ENCODE measurements at places on chromosomes 6 and 20. TPM values are rescaled to one million over a fixed set of nuclear protein-coding genes. Genes with fewer than 3 reads are reported as not detected.

DNA sequence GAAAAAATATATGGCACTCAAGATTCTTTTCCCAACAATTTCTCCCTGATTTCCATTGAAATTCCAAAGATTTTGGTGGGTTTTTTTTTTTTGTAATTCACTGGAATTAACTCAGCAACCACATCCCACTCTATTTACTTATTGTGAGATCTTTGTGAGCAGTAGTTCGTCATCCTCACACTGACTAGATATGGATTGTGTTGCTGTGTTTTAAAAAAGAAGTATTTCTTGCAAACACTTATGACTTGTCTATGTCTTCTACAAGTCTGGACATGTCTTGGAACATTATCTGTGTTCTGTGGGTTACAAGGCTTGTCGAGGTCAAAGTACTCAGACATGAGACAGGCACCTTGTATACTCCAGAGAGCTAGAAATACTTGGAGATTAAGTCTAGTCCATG, 7.3 kb upstream of the TENT5A start:
- peak; percentile 56 for DNase-seq

The VWA7 gene
- total RNA-seq, result 8.5 TPM

- DNase-seq, result peak; percentile 50
Observed at GRCh38 chr20:11041396-11041795, 367.6 kb upstream of the JAG1 start.

GRCh38 chr20:63095718-63096654, 89.2 kb upstream of the BHLHE23 start:
- DNase-seq, result no peak

The TCP11 gene
- 0.60 TPM for total RNA-seq

The STXBP5 gene
- total RNA-seq, result 23.3 TPM

- no peak for DNase-seq
Observed at GRCh38 chr20:32252189-32252588, 25.3 kb upstream of the KIF3B start.

GRCh38 chr6:39196673-39197091, 32.6 kb downstream of the KCNK5 start:
- no peak for DNase-seq

The LTA gene
- not detected for total RNA-seq

The DTD1 gene
- 150 TPM for total RNA-seq

DNA sequence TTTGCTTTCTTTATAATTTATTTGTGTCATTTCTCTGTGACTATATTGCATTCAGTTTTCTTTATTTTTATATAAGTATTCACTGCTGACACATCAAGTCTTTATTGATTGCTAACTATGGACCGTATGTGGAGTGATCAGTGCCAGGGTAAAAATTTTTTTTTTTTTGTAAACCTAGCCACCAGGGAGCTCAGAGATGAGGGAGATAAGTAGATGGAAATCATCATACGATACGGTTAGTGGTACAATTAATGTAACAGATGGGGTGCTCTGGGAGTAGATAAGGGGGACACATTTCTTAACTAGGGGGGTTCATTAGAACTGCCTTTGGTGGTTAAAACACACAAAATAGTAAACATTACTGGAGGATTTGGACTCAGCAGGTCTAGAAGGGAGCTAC, 68.3 kb downstream of the AFDN start:
- no peak for DNase-seq

GRCh38 chr20:58731192-58731591, 38.6 kb downstream of the NPEPL1 start:
- DNase-seq, result no peak

The SLC16A10 gene
- total RNA-seq, result 2.3 TPM

The MYO6 gene
- 53.3 TPM for total RNA-seq

The PAX1 gene
- 0.10 TPM for total RNA-seq

GRCh38 chr6:96841345-96841744, 4.1 kb upstream of the GPR63 start:
- peak; percentile 29 for DNase-seq

- DNase-seq, result peak; percentile 39
Observed at GRCh38 chr6:2194643-2195042, 50.8 kb downstream of the GMDS start.

DNA sequence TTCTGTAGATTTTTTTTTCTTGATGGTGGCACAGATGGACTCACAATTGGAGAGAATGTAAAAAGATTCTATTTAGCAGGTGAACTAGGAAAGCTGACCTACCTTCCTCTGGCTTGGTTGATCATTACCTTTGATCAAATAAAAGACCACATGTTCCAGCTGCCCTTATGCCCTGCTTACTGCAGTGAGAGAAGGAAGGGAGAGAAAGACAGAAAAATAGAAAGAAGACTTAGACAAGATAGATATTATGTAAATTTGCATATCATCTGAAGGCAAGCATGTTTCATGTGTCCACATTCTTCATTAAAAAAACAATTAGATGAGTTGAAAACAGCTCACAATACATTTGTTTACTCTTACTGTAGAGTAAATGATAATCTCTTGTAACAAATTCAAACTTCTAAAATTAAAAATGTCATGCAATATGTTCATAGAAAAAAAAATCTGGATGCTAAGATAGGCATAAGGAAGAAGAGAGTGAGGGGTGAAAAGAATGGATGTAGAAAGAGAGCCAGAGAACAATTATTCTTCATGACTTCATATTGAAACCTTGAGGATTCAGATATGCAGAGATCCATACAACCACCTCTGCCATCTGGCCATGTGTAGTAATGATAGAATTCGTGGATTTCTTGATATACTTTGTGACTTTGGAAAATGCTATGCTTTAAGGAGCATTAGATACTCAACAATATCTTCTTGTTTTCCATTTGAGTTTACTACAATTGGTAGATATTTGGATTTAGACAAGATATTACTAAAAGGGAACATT, 71.7 kb downstream of the RFX6 start:
- peak; percentile 16 for DNase-seq

- no peak for DNase-seq
Observed at GRCh38 chr20:31870726-31871617, 538 bp downstream of the TTLL9 start.

- DNase-seq, result peak; percentile 61
Observed at GRCh38 chr6:32970413-32971241, 2.2 kb downstream of the BRD2 start.

The FUCA2 gene
- total RNA-seq, result 38.7 TPM

GRCh38 chr20:63025534-63026331, 19.0 kb upstream of the BHLHE23 start:
- no peak for DNase-seq

GRCh38 chr20:62353289-62354030, 13.7 kb downstream of the LAMA5 start:
- DNase-seq, result no peak

- DNase-seq, result no peak
Observed at GRCh38 chr6:158798311-158798710, 20.9 kb downstream of the EZR start.

The DSP gene
- total RNA-seq, result 104 TPM

The GPX5 gene
- total RNA-seq, result not detected

GRCh38 chr6:158290040-158290439, 22.2 kb upstream of the TULP4 start:
- no peak for DNase-seq

The HSPA1L gene
- total RNA-seq, result 0.87 TPM

The DSN1 gene
- total RNA-seq, result 8.1 TPM

DNA sequence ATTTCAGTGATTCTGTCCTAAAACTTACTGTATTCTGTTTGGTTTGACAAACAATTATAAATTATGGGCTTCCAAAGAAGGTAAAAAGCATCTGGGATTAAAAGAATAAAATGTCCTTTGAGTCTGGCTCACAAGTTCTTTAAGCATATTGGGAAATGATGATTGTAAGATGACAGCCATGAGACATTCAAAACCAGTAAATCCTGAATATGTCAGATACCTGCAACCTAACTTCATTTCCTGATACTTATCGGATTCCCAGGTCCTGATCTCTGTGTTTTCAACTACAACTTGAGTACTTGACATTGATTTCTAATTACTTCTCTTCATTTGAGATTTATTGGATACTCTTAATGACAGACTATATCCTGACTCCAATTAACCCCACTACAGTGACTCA, 446.6 kb downstream of the GRIK2 start:
- no peak for DNase-seq

The TP53TG5 gene
- not detected for total RNA-seq

DNA sequence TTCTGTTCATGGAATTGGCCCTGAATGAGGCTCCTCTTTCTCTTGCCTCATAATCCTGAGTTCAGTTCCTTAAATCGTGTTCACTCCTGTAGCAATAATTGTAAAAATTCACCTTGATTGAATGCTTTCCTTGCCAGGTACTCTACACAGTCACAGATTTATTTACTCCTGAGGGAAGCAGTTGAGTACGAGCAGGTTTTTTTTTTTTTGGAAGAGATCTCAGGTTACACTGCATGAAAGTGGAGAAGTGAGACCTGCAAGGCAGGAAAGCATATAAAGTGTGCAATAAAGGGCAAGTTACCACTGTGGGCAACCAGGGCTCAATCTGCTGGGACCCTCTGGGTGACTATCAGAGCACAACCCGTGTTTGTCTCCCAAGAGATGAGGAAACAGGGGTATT, 93.0 kb upstream of the DOK5 start:
- DNase-seq, result peak; percentile 15

The PDYN gene
- not detected for total RNA-seq

The RSPH4A gene
- not detected for total RNA-seq

DNA sequence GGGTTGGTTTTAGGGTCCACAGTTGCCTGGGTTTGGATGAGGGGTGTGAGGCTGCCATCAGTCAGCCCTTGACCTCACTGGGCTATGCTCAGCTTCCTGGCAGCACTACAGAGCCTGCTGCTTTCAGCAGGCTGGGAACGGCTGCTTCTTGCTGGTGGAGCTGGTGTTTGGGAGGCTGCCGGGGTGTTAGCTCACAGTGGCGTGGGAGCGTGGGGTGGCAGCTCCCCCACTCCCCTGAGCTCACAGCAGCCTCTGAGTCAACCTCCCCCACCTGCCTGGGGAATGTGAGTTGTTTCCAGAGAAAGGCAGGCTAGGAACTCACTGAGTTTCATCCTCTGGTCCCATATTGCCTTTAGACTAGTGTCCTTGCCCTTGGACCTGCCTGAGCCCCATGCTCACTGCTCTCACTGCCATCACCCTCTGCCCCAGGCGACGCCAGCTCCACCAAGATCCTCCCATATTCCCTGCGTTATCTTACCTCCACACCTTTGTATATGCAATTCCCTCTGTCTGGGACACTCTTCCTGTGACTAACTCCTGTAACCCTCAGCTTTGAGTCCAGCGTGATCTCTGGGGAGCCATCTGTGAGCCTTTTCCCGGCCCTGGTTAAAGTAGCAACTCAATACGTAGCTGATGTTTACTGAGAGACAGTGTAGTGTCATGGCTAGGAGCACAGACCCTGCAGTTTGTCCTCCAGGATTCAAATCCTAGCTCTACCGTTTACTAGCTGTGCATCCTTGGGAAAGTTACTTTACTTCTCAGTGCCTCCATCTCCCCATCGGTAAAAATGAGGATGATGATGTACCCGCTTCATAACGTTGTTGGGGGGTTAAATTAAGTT, 34.8 kb downstream of the PPP1R16B start:
- DNase-seq, result no peak

- DNase-seq, result no peak
Observed at GRCh38 chr6:109521080-109521479, 38.1 kb upstream of the ZBTB24 start.

GRCh38 chr20:51003753-51004152, 19.2 kb downstream of the KCNG1 start:
- no peak for DNase-seq

The MMP24 gene
- total RNA-seq, result 46.4 TPM

The COL20A1 gene
- total RNA-seq, result not detected

DNA sequence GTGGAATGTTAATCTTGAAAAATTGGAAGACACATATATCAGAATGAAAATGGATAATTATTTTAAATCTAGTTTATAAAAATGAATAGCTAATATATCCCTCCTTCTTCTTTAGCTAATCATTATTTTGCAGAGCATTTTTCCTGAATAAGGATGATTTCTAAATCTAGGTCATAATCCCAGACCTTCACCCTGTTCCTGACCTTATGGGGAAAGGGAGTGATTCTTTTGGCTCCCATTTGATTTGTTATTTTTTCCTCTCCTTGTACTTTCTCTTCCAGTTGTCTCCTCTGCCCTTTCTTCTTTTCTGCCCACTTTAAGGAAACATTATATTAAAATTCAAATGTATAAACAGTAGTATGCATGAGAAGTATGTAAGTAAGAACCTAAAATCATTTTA, 190.1 kb downstream of the MTFR2 start:
- no peak for DNase-seq

The CENPW gene
- total RNA-seq, result 1.6 TPM

DNA sequence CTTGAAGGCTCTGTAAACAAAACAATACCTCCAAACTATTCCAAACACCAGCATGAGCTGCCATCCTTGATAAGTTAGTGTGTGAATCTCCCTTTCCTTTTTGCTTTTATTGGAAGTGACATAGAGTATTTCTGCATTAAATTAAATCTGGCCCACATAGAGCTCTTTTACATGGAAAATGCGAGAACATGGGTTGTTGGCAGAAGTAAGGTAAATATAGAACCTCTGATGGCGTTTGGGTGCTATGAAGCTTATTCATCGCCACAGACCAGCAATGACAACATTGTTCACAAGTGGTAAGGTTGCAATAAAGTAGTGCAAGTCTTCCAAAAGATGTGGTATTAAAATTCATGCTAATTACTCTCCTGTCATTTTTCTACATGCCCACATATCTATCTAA, 445.8 kb upstream of the JAG1 start:
- DNase-seq, result no peak

DNA sequence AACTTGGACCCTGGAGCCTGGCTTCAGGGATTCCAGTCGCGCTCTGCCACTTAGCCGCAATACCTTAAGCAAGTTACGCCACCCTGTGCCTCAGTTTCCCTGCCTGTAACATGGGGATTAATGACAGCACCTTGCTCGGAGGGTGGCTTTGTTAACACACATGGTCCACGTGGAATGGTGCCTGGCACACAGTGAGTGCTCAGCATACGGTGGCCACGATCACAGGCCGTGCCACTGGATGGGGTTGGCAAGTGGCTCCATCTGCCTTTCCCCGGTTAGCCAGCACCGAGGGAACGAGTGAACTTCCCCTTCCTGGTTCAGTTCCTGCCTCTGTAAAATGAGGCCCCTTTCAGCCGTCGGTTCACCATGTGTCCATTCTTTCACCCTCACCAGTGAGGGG, 17.2 kb downstream of the C6orf132 start:
- no peak for DNase-seq

DNA sequence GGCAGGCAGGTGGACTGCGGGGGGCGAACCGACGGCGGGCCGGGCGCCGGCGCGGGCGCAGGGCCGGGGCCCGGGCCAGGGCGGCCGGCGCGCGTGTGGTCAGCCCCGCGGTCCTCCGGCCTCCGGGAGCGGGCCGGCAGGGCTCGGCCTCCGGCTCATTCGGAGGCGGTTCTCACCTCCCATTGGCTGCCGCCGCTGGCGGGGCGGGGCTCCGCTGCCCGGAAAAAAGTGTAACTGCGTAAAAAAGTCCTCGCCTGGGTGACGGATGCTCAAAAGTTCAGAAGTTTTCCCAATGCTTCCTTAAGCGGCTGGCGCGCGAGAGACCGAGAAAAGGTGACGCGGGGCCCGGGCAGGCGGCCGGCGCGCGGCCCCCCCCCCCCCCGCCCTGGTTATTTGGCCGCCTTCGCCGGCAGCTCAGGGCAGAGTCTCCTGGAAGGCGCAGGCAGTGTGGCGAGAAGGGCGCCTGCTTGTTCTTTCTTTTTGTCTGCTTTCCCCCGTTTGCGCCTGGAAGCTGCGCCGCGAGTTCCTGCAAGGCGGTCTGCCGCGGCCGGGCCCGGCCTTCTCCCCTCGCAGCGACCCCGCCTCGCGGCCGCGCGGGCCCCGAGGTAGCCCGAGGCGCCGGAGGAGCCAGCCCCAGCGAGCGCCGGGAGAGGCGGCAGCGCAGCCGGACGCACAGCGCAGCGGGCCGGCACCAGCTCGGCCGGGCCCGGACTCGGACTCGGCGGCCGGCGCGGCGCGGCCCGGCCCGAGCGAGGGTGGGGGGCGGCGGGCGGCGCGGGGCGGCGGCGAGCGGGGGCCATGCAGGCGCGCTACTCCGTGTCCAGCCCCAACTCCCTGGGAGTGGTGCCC, at the start of gene FOXC1:
FOXC1 (plus strand) TSS at position 268 of the 849 bp plus-strand sequence; CDS start at position 799, 531 bp downstream.
- DNase-seq, result peak; percentile 90

The MYB gene
- total RNA-seq, result not detected

Data from renal cortical epithelial cell (primary cell).